Left kidney (tissue), 8 donors: ENCODE measurements at places on chromosomes 16 and 17. TPM values are rescaled to one million over a fixed set of nuclear protein-coding genes. Genes with fewer than 3 reads are reported as not detected.

Gene CCL18
- not detected for polyA plus RNA-seq

DNA sequence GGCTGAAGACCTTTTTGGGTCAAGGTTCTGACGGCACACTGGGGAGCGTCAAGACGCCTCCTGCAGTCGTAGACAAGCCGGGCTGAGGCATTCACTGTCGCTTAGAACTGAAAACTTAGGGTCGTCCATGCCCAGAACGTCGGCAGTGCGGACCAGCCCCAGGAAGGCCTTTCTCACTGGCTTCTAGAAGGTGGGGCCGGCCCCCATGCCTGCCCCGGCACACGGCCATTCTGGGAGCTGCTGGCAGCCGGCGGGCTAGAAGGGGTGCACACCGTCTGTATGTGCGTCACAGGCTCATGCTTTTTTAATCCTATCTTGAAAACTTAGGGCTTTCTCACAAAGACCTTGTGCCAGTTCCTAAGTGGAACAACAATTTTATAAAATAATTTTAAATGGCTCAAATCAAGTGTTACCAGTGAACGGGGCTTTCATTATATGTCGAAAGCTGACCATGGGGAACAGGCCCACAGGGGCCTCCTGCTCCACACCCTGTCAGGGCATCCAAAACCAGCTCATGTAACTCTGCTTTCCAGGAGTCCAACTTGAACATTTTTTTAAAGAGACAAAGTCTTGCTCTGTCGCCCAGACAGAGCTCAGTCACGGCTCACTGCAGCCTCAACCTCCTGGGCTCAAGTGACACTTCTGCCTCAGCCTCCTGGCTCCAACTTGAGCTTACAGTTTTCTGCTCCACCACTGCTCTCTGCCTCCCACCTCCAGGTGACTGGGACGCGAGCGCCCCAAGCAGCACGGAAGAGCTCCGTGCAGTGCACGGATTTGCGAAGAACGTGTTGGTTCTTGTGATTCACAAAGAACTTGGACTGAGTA, 111.2 kb downstream of the ANKRD11 start:
- no peak for DNase-seq

DNA sequence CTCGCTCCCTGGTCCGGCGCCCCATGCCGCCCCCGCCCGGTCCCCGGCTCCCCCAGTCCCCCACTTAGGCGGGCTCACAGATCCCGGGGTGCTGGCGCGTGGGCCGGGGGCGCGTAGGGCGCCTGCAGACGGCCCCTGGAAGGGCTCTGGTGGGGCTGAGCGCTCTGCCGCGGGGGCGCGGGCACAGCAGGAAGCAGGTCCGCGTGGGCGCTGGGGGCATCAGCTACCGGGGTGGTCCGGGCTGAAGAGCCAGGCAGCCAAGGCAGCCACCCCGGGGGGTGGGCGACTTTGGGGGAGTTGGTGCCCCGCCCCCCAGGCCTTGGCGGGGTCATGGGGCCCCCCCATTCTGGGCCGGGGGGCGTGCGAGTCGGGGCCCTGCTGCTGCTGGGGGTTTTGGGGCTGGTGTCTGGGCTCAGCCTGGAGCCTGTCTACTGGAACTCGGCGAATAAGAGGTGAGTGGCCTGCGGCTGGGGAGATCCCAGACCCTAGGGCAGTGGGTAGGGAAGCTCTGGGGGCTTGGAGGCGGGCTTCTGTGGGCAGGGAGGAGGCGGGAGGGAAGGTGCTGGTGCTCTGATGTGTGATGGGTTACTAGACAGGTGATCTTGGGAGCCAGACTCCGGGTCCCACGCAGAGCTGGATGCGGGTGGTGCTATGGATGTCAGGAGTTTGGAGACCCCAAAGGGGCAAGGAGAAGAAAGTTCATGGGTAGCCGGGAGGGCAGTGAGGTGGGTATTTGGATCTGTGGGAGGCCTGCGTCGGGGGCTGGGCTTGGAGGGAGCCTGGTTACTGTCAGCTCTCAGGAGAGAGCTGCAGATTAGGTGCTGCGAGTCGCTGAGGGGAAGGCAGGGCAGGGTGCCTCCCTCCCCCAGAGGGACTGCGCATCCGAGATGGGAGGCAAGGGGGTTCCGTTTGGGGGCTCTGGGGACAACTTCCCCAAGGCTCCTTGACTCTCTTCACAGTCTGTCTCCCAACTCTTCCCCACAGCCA, 560 bp downstream of the EFNB3 start:
- DNase-seq, result peak; percentile 18

GRCh38 chr16:8877894-8878522, 4.1 kb upstream of the LITAFD start:
- DNase-seq, result no peak

- no peak for DNase-seq
Measured at GRCh38 chr17:62780951-62781350, 27.2 kb downstream of the MARCHF10 start.

- no peak for DNase-seq
Measured at GRCh38 chr17:78395155-78395554, 16.7 kb downstream of the PGS1 start.

GRCh38 chr16:87464691-87465300, 28.0 kb downstream of the ZCCHC14 start:
- no peak for DNase-seq

Gene RND2
- polyA plus RNA-seq, result 3.5 TPM

Gene ZFPM1
- 3.6 TPM for polyA plus RNA-seq

GRCh38 chr16:49617016-49617629, 238.8 kb downstream of the ZNF423 start:
- no peak for DNase-seq

Gene TBC1D3I
- polyA plus RNA-seq, result 0.57 TPM

DNA sequence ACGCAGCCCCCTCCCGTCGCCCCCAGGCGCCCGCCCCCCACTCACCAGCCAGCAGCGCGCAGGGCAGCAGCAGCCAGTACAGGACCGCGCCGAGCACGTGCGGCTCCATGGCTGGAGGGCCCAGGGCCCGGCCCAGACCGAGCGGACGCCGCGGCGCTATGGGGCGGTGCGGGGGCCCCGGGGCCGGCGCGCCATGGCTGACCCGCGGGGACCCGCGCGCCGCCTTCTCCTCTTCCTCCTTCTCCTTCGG, 239 bp downstream of the PIEZO1 start:
- DNase-seq, result no peak

DNA sequence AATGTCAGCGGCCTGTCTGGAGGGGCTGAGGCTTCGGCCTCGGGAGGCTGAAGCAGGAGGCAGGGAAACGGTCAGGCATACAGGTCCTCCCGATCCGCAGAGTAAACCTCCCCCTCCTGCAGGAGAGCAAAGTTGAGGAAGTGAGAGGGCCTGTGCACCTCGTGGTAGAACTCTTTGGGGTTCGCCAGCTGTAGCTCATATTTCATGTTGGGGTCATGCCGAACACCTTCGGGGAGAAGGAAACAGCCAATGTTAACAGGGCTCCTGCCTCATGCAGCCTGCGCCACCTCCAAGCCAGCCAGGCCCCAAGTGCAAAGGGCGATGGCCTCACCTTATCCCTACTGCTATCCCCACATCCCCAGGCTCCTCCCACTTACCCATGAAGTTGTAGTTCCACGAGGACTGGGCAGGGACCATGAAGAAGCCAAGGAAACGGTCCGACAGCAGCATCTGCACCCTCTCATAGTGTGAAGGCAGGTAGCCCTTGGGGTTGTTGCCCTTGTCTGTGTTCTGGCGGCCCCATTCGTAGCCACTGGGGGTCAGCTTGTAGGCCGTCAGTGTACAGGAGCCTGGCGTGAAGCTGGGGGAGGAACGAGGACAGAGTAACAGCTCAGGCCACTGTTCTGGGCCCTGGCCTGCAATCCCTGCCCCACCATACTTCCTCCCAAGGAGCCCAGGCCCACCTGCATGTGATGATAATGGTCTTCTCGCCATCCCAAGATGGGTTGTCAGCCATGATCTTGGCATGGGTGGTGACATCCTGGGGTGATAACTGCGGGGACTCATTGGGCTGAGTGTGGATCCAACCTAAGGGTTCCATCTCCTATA, 1.3 kb upstream of the RILP start:
- no peak for DNase-seq

DNA sequence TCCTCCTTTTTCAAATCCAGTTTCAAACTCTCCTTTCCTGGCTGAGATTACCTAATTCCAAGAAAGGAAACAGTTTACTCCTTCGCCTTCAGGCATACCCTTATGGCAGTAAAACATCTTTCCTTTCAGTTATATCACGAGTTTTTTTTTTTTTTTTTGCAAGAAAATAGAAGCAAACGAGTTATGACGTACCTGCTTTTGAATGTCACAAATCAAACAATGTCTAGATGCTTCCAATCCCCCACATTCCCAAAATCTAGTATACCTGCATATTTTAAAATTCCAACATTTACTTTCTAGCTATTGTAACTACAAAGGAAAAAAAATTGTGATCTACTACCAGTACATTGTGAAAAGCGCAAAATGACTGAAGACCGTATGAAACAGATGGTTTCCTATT, 28.9 kb downstream of the GSPT1 start:
- no peak for DNase-seq

DNA sequence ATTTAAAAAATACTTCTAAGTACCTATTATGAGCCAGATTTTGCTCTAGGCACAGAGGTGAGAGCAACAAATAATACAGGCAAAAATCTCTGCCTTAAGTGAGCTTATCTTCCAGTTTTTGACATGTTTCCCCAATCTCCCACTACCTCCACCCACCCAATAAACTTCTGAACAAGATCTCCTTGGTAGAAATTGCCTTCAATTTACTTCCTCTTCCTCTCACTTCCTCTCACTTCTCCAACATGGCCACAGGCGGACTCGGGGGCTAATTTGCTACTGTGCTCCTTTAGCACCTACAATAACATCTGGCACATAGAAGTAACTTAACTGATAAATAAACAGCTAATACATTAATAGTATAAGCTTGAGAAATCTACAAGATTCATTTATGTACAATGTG, 82.6 kb downstream of the CACNG1 start:
- DNase-seq, result no peak

DNA sequence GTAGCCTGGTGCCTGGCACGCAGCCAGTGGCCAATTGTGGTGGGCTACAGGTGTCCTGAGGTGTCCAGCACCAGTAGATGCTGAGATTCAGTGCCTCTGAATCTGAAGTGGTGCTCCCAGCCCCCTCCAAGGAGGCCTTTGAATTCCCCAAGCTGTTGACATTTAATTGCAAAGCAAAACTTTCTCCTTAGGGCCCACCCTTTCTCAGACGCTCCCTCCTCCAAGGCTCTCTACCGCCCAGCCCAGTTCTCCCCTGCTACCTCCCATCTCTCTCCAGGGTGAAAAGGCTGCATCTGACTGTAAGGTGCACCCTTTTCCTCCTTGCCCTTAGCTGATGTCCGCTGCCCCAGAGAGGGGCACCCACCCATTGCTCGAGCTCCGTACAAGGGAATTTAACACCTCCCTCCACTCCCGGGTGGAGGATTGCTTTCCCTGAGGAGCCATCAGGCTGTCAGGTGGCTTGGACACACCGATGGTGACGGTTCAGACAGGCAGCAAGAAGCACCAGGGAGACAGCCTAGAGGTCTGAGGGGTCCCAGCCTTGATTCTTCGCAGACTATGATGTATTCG, 1.7 kb downstream of the BEAN1 start:
- DNase-seq, result no peak

Gene ACAP1
- polyA plus RNA-seq, result 6.3 TPM

Gene PRKCB
- 3.8 TPM for polyA plus RNA-seq

GRCh38 chr17:57050306-57050705, 34.7 kb upstream of the AKAP1 start:
- DNase-seq, result no peak

Gene MT1M
- 0.30 TPM for polyA plus RNA-seq

Gene TOM1L1
- 118 TPM for polyA plus RNA-seq

DNA sequence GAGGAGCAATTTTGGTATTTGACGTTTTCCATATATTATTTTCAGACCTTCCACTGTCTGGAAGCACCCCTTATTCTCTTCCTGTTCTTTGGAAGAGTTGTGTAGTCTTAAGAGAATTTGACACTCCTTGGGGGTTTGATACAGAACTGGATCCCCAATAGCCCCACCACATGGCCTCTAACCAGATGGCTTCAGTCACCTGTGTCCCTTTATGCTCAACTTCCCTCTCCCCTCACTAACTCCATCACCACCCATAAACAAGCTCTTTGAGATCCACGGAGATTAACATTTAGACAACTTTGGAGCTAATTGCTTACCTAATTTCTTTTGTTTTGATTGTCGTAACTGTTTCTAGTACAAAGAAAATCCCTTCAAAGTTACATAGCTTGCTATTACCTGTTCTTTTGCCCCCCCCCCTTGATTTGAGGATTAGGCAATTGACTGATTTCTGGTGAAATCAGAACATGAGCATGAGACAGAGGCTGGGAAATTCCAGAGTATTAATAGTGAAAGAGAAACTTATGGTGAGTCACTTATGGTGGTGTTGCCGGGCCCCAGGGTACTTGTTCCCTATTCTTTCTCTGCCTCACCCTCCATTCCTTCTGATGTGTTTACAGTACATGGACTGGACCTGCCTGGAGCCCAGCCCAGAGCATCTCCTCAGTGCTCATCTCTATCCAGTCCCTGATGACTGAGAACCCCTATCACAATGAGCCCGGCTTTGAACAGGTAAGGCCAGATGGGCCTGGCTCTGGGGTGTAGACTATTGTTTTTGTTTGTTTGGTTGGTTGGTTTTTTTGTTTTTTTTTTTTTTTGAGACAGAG, 7.5 kb downstream of the UBE2Z start:
- no peak for DNase-seq

- no peak for DNase-seq
Measured at GRCh38 chr16:70592106-70592571, 54.2 kb upstream of the IL34 start.

Gene MRPL28
- polyA plus RNA-seq, result 52.8 TPM

Gene IL4R
- 21.9 TPM for polyA plus RNA-seq

Gene MEOX1
- 15.5 TPM for polyA plus RNA-seq

DNA sequence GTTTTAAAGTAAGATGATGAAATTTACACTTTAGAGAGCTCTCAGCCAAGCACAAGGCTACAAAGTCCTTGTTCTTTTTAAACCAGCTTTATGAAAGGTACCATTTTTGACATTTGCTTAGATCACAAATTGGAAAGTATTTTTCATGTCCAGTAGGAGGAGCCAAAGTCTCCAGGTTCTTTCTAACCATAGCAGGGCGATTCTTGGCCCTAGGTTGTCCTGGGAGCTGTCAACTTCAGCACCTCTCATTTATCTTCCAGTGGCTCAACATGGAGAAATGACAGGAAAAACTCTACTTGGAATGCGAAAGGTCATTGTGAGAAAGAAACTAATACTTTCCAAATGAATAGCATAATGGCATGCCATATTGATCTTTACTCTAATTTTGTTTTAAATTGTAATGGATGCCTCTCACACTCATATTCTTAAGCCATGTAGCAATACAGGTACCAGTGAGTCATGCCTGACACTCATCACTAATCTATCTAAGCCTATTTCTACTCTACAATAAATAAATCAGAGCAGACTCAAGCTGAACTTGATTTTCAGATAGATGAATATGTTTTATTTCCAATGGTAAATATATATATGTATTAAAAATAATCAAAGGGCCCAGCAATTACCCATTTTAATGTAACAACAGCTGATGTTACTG, 919.1 kb upstream of the EEF2KMT start:
- DNase-seq, result peak; percentile 45

DNA sequence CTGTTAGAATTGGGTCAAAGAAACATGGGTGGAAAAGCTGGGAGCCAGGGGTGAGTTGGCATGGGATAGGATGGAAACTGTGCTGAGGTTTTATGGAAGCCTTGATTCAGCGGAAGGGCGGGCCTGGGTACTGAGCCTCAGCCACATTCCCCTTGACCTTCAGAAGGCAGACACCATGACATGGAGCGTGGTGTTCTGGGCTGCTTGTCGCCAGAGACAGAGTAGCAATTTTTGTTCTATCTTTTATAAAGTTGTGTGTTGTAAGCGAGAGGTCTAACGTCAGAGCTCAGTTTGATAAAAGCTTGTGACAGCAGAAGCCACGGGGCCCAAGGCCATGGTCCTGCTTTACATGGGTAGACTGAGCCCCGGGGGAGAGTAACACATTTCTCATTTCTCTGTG, 50.2 kb downstream of the SLC47A1 start:
- DNase-seq, result no peak

Gene RNPS1
- 207 TPM for polyA plus RNA-seq

Gene DRC3
- 26.9 TPM for polyA plus RNA-seq

Gene KRT25
- polyA plus RNA-seq, result not detected
